ENCODE measurements at places on chromosomes 11 and 22.

DNA sequence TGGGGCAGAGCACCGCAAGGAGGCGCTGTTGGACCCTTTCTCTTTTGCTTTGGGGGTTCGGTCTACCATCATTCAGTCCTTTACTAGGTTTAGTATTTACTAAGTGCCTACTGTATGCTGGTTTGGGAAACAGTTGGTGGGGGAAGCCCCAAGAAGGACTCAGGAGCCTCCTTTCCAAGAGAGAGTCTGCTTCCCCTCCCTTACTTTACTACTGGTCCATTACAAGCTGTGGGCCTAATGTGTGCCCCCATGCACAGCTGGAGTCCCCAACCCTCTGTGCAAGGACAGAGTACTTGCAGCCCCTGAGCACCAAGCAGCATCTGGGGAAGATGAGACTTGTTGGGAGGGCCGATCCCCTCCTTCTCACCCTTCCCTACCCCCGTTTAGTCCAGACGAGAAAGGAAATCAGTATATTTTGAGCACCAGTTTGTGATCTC lies 876 bp upstream of the UBE2L6 start:
- peak; percentile 43 for DNase-seq

GRCh38 chr11:74720596-74721478 lies 10.4 kb downstream of the CHRDL2 start:
- DNase-seq = no peak

DNA sequence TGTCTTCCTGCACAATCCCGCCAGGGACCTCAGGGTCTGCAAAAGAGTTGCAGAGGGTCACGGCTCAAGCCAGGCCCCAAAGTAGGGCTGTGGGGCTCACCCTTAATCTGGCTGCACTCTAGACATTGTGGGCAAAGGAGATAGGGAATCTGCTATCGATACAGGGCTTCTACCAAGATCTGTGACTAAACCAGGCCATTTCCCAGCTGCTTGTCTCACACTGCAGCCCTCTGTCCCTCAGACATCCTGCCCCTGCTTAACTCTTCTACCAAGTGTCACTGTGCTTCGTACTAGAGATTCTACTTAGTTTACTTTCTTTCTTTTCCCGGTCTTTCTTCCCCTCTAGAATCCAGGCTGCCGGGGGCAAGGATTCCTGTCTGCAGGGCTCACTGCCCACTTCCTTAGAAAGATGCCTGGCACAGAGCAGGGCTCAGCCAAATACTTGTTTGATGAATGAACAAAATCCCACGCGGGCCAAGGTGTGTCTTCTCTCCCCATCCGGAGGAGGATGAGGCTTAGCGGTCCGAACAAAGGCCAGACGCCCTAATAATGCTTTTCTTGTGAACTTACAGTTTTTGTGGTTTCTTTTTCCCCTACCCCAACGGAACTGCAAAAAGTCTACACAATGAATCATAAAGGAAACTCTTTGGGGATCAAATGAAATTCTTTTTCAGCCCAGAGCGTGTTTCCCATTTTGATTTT lies 61.3 kb upstream of the ANO1 start:
- DNase-seq = no peak

DNA sequence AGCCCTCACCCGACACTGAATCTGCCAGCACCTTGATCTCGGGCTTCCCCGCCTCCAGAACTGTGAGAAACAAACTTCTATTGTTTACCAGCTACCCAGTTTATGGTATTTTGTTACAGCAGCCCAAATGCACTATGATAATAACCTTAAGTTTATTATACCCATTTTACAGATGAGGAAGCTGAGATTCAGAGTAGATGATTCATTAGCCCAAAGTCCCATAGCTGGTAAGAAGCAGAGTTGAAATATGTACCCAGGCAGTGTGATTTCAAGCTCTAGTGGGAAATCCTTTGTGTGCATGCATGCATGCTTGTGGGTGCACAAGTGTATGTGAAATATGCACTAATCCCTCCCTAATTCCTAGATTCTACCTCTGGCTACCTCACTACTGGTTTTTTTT lies 7.9 kb downstream of the GRIK4 start:
- no peak for DNase-seq

DNA sequence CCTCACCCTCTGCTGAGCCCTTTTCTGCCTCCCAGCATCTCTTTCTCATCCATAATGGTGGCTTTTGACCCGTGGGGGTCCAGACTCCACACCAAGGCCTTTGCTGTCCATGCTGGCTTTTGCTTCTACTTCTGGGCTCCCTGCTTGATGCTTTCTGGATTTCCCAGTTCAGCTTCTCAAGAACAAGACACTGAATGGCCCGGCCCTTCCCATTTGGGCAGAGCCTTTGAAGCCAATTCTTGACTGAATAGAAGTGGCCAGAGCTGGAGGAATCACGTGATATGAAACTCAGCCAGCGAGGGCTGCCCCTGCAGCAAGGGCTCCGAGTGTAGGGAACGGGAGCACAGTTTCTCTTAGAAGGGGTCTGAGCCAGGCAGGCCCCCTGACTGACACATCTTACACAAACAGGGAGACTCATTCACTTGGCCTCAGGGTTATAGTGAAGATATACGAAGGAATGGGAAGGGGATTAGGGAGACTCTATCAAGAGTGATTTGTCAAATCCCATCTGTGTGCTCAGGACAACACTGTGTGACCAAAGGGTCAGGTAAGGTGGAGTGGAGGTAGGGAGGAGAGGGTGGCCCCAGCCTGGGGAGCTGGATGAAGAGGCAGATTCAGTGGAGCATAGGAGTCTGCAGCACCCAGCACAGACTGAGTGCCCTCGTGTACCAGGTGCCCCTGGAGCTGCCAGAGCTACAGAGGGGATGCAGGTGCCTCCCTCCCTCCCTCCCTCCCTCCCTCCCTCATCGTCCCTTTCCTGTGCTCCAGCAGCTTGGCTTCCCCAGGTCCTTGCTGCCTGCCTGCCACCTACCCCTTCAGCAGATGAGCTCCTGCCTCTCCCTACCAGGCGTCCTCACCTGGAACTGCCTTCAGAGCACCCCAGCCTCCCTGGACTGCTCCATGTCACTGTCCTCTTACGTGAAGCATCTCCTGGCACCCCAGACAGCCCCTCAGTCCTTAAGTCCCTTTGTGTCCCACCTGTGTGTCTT lies 106.0 kb downstream of the TRIM29 start:
- no peak for DNase-seq

GRCh38 chr11:73143126-73143838 lies 1.2 kb upstream of the FCHSD2 start:
- DNase-seq = no peak

- DNase-seq = no peak
Observed at GRCh38 chr22:36863979-36864378, 3.2 kb downstream of the NCF4 start.

GRCh38 chr11:34665077-34665835 lies 44.4 kb downstream of the EHF start:
- DNase-seq = no peak

GRCh38 chr22:22820626-22821025 lies 67.0 kb upstream of the IGLL5 start:
- no peak for DNase-seq

GRCh38 chr11:61437496-61437895 lies 7.6 kb downstream of the SDHAF2 start:
- DNase-seq = no peak

GRCh38 chr11:11821899-11822298 lies 19.9 kb upstream of the USP47 start:
- no peak for DNase-seq

- DNase-seq = no peak
Observed at GRCh38 chr11:128598096-128598495, 10.7 kb upstream of the ETS1 start.

DNA sequence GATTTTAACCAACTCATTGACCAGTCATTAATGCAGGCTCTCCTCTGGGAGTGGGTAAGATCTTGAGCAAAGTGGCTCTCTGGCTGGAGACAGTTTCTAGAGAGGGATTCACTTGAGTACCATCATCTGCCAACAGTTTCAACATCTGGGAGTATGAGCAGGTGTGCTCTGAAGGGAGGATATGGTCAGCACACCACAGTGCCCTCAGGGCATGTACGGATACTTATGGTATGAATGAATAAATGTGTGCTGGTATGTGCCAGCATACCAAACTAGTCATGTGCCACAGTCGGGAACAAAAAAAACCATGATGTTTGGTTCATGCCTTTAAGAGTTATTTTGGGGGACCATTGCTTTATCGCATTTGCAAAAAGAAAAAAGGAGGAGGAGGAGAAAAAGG lies 1197.5 kb upstream of the TENM4 start:
- DNase-seq = no peak

DNA sequence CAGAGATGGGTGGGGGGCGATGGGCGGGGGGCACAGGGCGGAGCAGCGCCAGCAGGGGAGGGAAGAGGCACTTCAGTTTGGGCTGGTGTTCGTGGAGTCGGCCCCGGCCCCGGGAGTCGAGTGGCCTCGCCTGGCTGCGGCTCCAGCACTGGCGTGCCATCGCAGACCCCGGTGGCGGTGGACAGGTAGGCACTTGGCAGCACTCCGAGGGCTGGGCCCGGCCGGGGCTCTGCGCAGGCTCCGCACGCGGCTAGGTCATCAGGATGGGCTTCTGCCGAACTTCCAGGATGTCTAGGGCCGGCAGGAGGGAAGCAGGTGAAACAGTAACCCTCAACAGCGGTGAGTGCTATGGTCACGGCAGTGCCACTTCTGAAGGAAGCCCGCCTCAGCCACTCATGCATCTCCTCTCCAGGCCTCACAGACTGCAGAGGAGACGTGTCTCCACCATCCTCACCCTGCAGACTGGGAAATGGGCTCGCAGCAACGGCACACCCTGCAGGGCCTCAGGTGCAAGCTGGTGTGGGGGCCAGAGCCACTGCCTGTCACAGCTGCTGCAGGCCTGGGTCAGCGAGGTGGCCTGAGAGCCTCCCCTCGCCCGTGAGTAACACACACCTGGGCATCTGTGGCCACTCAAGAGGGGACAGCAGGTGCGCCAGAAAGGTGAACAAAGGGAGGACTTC lies 33.3 kb downstream of the NUP50 start:
- DNase-seq = no peak

DNA sequence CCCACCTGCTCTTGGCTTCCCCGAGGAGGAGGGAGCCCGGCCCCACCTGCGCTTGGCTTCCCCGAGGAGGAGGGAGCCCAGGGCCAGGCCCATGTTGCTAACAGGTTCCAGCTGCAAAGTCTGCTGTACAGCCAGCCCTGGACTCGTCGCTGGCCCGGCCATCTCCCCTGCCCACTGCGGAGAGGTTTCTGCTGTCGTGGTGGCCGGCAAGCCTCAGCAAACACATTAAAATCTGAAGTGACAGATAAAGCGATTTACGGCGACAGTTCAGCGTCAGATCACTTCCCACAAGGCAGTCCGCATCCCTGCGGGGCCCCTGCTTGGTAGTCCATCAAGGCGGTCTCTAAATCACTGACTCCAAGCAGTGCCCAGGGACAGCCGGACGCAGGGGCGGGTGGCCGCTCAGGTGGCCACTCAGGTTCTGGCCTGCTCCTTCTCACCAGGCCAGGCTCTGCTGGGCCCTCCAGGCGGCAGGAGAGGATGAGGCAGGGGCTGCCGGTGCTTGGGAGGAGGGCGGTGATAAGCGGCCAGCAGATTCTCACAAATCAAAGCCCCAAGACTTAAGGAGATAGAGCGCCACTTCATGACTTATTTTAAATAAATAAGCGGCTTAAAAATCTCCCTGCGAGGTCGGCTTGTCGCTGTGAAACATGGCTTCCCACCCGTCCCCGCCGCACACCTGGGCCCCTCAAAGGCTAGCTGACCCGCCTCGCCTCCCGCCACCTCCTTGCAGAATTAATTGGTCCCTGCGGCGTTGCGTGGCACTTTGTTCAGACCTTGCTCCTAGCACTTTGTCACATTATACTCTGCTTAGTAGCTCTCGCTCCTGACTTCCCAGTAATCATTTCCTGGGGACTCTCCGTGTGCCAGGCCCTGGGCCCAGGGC lies 21.1 kb downstream of the MACROD1 start:
- no peak for DNase-seq

- no peak for DNase-seq
Observed at GRCh38 chr11:73236854-73237253, 18.8 kb downstream of the P2RY2 start.

- no peak for DNase-seq
Observed at GRCh38 chr11:64713016-64713707, 9.8 kb downstream of the NRXN2 start.
